ENCODE measurements at places on chromosomes 13 and 19.

DNA sequence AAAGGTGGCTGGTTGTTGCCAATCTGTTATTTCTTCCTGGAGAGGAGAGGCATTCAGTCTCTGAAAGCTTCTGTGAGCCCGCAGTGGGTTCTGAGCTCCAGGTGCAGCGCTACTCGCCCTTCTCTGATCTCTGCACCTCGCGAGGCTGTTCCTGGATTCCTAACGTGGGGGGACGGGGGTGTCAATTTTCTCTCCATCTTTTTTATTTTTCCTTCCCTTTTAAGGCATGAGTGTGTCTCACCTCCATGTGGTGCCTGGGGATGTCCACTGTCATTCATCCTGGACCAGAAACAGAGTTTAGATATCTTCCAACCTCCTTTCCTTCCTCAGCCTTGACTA lies 626 bp downstream of the ZNF233 start:
- DNase-seq = no peak

DNA sequence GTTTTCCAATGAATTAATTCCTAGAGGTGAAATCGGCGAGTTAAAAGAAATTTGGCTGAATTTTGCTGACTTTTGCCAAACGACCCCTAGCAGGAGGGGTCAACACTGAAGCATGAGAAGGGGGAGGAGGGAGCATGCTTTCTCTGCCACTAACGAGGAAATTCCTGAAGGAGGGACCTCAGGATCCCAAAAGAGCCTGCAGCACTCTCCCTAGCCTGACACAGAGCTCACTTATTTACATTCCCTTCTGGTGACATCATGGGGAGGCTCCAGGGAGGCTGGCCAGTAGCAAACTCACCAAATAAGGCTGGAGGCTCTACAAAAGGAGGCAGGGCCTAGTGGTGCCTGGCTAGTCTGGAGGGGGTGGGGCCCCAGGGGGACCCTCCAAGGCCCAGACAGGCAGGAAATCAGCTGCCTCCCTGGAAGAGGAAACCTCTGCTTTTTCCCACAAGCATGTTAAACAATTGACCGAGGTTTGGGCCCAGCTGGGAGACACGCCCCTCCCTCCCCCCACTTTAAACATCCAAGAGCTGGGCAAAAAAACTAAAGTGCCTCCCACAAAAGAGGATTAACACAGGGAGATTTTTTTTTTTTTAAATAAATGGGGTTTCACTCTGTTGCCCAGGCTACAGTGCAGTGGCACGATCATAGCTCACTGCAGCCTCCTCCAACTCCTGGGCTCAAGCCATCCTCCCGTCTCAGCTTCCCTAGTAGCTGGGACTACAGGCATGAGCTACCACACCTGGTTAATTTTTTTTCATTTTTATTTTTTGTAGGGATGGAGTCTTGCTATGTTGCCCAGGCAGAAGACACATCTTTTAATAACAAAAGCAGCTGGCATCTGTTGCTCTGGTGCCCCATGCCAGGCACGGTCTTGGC lies 2.1 kb downstream of the DAPK3 start:
- DNase-seq = peak; percentile 83

DNA sequence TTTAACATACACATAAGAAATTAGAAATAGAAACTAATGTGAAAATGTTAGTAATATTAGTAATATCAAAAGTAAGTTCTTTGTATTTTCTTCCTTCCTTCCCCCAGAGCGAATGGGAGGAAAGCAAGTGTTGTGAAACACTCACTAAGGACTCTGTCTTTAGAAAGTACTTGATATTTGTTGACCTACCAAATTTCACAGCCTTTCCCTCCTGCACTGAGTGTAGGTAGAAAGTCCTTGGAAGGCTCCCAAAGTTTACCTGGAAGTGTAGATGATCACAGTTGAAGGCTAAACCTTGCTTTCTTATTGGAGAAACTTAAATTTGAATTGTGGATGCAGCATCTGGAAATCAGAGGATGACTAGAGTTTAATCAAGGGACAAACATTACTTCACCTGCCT lies 1459.5 kb upstream of the SPRY2 start:
- DNase-seq = no peak

GRCh38 chr13:108086678-108087077 lies 128.7 kb downstream of the LIG4 start:
- DNase-seq = no peak

DNA sequence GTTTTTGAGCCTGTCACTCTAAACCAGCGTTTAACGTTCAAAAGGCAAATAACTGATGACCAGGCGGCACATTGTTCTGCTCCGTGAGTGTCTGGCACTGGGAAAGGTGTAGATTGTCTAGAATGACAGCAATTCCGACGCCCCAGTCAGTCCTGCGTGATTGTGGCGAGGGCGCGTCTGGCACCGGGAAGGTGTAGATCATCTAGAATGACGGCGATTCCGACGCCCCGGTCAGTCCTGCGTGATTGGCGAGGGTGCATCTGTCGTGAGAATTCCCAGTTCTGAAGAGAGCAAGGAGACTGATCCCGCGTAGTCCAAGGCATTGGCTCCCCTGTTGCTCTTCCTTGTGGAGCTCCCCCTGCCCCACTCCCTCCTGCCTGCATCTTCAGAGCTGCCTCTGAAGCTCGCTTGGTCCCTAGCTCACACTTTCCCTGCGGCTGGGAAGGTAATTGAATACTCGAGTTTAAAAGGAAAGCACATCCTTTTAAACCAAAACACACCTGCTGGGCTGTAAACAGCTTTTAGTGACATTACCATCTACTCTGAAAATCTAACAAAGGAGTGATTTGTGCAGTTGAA lies 26.1 kb upstream of the NDUFS7 start:
- DNase-seq = no peak

All from right renal pelvis (tissue), 4 donors.